ENCODE measurements at places on chromosomes 4 and X. TPM values are rescaled to one million over a fixed set of nuclear protein-coding genes. Genes with fewer than 3 reads are reported as not detected.

RAB41 gene
- total RNA-seq, result not detected

HUWE1 gene
- 79.9 TPM for total RNA-seq

COL4A5 gene
- total RNA-seq, result 56.6 TPM

RAB28 gene
- 32.4 TPM for total RNA-seq

TRIM61 gene
- 0.14 TPM for total RNA-seq

PRIMPOL gene
- 10.4 TPM for total RNA-seq

STPG2 gene
- 0.03 TPM for total RNA-seq

MAGEA8 gene
- total RNA-seq, result not detected

NUDT11 gene
- 35.0 TPM for total RNA-seq

WDFY3 gene
- total RNA-seq, result 39.4 TPM
